Suprapubic skin (tissue), 4 donors: ENCODE measurements at places on chromosomes 12 and 14.

- DNase-seq: no peak
Measured at GRCh38 chr12:43285159-43285598, 266.8 kb downstream of the ADAMTS20 start.

DNA sequence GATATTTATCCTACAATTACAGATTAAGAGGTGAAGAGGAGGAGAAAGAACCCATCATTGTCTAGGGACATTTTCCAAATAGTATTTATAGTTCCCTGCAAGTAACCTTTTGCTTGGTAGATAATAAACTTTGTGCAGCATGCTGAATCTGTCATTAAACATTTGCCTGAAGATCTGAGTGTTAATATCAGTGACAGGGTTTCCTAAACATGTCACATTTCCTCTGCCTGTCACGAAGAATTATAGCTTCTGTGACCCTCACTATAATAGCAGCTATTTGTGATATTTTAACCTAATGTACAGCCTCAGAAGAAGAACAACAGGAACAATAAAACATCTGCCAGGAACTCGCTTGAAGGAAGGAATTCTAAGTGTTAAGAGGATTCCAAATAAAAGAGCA lies 350.3 kb downstream of the GXYLT1 start:
- no peak for DNase-seq

DNA sequence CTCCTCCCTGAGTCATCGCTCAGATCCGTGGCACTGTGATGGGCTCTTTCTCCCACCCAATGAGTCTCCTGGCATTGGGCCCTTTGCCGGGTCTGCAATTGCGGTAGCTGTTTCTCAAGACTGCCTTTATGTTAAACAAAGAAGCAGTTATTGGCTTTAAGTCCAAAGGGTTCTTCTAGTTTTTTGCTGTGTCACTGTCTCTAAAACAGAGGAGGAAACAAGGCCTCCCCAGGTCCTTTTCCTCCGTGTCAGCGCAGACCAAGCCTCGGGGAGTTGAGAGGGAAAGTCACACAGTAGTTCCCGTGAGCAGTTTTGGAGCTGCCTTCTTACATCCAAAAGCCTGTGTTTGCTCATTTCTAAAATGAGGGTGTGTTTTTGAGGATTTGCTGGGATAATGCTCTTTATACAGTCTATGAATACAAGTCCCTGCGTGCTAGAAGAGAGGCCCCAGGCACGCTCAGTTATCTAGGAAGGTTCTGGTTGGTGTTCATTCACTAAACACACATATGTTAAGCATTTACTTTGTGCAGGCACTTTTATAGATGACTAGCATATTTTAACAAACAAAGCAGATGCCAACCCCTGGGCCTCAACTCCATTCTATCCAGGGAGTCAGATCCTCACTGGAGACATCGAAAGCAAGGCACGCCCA lies 126.0 kb upstream of the PZP start:
- DNase-seq: no peak

DNA sequence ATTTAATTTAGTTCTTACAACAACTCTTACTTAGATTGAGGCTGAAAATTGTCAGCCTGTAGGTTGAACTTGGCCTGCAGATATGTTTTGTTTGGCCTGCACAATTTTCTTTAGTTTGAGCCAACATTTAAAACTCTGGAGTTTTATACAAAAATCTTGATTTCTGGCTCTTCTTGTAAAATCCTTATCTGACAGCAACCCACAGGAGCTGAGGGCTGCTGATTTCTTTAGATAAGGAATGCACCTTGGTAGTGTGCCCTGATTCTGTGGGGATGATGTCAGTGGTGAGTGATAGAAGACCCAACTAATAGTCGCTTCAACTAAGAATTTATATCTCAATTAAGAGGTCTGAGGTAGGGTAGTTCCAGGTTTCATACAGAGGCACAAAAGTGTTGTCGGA lies 49.5 kb downstream of the SOCS2 start:
- DNase-seq: no peak
